ENCODE measurements at places on chromosomes 5 and 9.

GRCh38 chr9:4262735-4263141 lies 37.1 kb downstream of the GLIS3 start:
- no peak for DNase-seq

GRCh38 chr5:123365156-123365555 lies 58.0 kb downstream of the CEP120 start:
- no peak for DNase-seq

GRCh38 chr5:80318212-80318611 lies 1.6 kb upstream of the SPZ1 start:
- DNase-seq = no peak

- DNase-seq = no peak
Measured at GRCh38 chr5:120361941-120362340, 102.2 kb upstream of the PRR16 start.

- no peak for DNase-seq
Measured at GRCh38 chr5:112349371-112349770, 69.7 kb downstream of the EPB41L4A start.

GRCh38 chr5:6578676-6579343 lies 54.0 kb downstream of the NSUN2 start:
- DNase-seq = no peak

DNA sequence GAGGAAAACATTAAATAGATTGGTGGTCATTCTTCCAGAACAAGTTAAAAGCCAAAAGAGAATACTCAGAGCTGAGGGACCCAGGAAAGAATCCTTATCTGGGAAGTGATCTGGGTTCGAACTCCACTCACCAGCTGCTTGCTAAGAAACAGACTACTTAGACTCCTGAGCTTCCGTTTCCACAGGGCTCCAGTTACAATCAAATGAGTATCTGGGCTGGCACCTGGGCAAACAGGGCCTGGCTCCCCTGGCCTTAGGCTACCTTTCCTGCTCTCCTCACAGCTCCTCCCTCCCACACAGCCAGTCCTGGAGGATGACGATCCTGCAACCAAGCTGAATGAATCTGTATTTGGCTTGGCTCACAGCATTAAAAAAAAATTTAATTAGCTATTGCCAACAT lies 2.5 kb downstream of the MAPK9 start:
- no peak for DNase-seq

- no peak for DNase-seq
Measured at GRCh38 chr9:38339087-38339486, 53.4 kb upstream of the ALDH1B1 start.

GRCh38 chr5:175657593-175658271 lies at the start of gene HRH2:
TSS of gene HRH2 (plus strand) at chr5:175658071. CDS start at chr5:175683234, 25,163 bp downstream.
- DNase-seq = no peak

GRCh38 chr5:169652057-169652456 lies 15.0 kb downstream of the DOCK2 start:
- DNase-seq = no peak

- no peak for DNase-seq
Measured at GRCh38 chr5:154403776-154404387, 41.9 kb upstream of the SAP30L start.

DNA sequence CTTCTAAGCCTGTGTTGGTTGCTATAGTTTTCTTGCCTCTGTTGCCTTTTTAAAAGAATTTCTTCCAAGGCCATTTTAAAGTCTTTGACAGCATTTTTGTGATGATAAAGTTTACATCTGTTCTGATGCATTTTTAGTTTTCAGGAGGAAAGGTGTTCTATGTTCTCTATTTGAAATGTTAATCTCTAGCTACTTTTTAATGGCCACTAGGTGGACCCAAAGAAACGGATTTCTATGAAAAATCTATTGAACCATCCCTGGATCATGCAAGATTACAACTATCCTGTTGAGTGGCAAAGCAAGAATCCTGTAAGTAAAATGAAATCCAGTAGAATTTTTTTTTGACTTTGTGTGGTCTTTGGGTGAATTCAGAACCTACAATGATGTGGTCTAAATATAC lies 60.2 kb downstream of the MELK start:
- peak; percentile 56 for DNase-seq

GRCh38 chr5:89309268-89309667 lies 426.3 kb upstream of the MEF2C start:
- DNase-seq = no peak

DNA sequence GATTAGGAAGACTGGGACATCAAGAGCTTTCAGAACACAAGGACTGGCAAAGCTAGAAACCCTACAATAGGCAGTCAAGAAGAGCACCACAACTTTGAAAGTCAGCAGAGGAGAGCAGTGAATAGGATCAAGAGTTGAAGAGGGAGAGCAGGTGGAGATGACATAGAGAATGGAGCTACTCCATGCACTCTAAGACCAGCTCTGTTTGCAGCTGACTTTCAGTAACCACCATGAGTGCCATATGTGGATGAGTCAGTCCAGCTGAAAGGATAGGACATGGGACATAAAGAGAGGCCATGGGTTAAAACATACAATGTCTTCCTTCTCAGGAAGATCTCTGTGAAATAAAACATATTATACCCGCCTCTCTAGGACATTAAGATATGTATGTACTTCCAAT lies 289.1 kb upstream of the KLF4 start:
- no peak for DNase-seq

GRCh38 chr5:164722702-164723101 lies 1217.3 kb downstream of the MAT2B start:
- no peak for DNase-seq

DNA sequence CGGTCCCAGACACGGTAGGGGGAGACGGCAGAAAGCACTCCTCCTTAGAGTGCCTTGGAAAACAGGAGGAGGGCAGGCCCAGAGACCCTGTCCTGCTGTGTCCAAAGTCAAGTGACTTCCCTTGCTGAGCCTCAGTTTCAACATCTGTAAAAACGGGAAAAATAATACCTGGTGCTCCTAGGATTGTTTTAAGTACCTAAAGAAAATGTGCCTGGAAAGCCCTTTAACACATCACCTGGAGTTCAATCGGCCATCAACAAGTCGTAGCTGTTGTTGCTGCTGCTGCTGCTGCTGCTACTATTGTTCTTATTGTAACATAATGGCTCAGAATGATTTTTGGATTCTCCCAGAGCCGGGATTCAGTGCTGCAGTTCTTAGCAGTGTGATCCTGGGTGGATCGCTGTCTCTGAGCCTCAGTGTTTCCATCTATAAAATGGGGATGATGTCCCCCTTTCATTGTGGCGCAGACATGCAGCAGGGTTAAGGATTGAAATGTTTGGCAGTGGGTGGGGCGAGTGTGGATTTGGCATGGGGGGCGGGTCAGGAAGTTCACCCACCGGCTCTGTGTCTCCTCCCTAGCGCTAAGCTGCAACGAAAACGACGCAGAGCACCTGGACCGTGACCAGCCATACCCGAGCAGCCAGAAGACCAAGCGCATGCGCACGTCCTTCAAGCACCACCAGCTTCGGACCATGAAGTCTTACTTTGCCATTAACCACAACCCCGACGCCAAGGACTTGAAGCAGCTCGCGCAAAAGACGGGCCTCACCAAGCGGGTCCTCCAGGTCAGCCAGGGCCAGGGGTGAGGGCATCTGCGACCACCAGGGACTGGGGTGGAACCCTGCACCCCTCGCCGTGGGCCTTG lies 9.2 kb downstream of the LHX2 start:
- DNase-seq = no peak

GRCh38 chr9:108496846-108497245 lies 358.9 kb downstream of the ACTL7B start:
- DNase-seq = no peak

DNA sequence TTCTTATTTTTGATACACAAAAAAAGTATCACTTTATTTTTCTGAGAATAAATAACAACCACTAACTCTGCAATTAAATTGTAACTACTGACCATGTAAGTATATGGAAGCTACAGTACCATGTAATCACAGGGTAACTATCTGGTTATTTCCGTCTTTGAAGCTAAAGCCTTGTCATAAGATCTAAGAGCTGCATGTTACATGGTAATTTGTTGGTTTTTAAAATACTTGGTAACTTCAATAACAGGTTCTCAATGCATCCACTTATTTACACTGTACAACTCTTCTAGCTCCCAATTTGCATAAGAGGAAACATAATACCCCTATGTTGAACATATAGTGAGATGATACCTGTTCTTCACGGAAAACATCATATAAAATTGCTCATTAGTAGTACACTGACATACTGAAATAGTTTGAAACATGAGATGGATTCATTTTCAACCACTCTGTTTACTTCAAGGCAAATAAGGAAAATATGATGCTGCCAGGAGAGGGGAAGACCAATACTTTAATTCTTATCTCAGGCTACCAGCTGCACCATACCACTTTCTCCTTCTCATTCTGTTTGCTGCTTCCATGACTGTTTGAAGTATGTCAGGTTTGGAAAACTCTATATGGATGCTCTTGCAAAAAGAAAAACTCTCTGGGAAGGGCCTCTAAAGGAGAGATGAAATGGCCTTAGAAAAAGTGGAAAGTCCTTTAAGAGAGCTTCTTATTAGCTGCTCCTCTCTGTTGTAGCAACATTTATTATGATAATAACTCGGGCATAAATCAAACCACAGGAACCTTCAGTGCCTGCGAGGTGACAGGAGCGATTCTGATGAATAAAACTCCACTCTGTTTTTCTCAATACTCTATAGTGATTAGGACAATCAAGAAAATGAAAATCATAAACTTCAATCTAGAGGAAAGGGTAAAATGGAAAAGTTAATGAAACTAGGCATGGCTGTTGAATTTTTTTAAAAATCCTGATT lies 150.2 kb downstream of the KIAA0825 start:
- no peak for DNase-seq

DNA sequence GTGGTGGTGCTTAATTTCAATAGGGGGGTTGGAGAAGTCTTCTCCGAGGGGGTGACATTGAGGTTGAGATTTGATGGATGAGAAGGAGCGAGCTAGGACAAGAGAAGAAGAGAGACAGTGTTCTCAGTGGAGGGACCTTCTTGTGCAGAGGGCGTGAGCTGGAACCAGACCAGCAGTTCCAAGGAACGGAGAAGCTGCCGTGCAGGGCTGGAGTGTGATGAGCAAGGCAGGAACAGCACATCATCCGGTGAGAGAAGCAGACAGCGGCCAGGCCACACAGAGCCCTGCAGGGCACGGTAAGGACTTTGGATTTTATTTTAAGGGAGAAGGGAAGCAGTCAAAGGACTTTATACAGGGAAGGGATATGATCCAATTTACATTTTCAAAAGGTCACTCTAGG lies 206.9 kb downstream of the MELK start:
- no peak for DNase-seq

DNA sequence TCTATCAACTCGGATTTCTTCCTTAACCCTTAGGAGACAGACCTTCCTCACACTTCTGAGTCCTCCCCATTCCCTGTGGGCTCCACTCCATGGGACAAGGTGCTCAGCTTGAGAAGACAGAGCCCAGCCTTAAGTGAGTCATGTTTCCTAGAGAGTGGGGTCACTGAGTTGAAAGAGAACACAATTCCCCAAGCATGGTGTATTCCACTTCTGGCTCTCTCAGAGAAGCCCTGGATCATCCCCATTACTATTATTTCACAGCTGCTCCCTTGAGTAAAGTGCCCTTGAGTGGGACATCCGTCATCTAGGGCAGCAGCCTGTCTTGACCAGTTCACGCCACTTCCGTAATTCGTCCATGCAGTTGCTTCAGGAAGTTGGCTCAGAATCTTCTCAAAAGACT lies 604.8 kb downstream of the BNC2 start:
- DNase-seq = no peak

DNA sequence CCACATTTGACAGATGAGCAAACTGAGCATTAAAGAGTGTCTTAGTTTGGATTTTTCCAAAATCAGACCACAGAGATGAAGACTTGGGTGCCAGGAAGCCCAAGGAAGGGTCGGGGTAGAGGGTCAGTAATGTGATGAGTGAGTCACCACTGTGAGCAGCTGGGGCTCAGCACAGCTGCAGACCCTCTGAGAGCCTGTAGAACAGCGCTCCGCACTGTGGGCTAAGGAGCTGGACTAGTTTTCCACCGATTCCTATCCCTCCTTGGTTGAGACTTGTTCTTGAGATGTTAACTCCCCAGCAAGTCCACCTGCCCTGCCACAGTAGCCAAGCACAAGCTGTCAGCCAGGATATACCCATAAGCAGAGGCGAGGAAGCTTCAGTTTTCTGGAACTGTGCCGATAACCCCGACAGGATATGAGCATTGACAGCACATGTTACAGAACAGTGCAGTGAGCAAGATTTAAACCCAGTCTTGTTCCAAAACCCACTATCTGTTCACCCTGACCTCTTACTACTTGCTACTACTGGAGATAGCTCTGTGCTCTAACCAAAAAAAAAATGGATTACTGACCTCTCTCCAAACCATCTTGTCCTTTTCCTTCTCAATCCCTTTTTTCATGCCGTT lies 31.8 kb downstream of the EGFLAM start:
- no peak for DNase-seq

DNA sequence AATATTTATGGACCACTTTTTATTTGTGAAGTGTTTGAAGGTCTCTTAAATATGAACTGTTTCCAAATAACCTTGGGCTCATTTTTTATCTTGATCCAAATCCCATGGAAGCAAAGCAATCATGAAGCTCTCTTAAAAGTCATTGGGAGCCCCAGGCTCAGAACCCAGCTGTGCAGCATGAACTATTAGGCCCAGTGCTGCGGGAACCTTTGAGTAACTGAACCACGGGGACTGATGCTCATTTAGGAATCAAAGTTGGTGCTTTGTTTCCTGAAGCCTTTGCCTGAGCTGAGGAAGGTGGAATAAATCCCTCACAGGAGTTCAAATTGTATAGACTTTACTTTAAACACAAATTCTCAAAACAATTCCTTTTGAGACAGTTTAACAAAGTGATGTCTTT lies 27.8 kb downstream of the MAT2B start:
- DNase-seq = no peak

GRCh38 chr9:33131790-33132772 lies 35.1 kb downstream of the B4GALT1 start:
- no peak for DNase-seq

DNA sequence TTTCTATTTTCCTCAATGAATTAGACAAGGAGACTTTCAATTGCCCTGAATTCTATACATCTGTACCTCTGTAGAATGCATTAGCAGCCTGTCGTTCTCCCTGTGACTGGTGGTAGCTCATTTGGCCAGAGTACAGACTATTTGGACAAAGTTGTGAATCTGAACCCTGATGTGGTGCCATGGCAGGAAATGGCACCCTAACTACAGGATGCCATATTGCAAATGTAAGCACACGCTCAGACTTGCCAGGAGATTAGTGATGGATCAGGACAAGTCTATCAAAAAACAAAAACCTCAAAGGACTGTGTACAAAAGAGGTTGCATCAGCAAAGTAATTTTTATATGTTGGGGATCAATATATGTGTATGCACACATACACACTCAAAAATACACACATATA lies 58.3 kb downstream of the SVEP1 start:
- DNase-seq = no peak
